Stimulated activated naive CD4-positive, alpha-beta T cell (primary cell): ENCODE measurements at places on chromosomes 12 and 14.

- no peak for DNase-seq
Observed at GRCh38 chr12:25276199-25276937, 25.6 kb upstream of the KRAS start.

- no peak for DNase-seq
Observed at GRCh38 chr12:123149501-123150274, 1.2 kb downstream of the PITPNM2 start.

DNA sequence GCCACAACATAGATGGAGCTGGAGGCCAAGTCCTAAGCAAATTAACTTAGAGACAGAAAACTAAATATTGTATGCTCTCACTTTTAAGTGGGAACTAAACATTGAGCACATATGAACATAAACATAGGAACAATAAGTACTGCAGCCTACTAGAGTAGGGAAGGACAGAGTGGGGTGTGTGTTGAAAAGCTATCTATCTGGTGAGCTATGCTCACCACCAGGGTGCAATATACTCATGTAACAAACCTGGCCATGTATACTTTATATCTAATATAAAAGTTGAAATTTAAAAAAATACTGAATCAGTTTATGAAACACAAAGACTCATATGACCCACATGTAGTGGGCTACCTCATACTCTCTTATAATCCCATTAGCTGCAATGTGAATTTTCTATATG is 1305.0 kb downstream of the LRFN5 start:
- no peak for DNase-seq

- DNase-seq, result no peak
Observed at GRCh38 chr12:89514751-89515150, 9.8 kb downstream of the GALNT4 start.

- no peak for DNase-seq
Observed at GRCh38 chr14:74616507-74616906, 4.5 kb upstream of the LTBP2 start.

- DNase-seq, result no peak
Observed at GRCh38 chr12:49024543-49024942, 6.0 kb upstream of the PRKAG1 start.

DNA sequence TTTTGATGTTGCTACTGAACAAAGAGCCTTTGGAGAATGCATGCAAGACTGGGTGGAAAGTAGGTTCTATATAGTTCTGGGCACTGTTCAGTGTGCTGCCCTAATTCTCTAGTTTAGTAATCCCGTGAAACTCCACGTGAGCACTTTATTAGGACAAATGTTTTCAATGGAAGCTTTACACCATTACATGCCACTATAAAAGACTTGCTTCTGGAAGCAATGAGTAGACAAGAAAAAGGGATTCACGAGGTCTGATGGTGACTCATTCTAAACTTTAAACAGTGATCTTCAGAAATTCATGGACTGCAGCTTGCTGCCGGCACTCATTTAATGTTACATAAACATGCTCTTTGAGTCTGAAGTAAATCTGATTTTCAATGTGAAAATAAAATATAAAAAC is 22.3 kb downstream of the ATG14 start:
- no peak for DNase-seq

- DNase-seq, result no peak
Observed at GRCh38 chr12:49413796-49414195, 46.5 kb downstream of the SPATS2 start.

DNA sequence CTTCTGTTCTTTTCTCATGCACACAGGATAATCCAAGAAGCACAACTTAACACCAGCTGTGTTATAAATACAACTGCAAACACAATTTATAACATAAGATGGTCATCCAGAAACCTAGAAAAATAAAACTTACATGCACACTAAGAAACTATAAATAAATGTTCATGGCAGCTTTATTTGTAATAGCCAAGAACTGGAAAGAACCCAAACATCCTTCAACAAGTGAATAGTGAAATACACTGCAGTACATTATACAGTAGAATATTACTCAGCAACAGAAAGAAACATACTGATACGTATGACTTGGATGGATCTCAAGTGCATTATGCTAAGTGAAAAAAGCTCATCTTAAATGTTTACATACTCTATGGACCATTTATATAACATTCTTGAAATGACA is 132.7 kb downstream of the SPTSSA start:
- DNase-seq, result no peak

- DNase-seq, result no peak
Observed at GRCh38 chr14:56342494-56342942, 224.3 kb downstream of the PELI2 start.

- DNase-seq, result no peak
Observed at GRCh38 chr12:2692080-2692479, 102.7 kb upstream of the FKBP4 start.

DNA sequence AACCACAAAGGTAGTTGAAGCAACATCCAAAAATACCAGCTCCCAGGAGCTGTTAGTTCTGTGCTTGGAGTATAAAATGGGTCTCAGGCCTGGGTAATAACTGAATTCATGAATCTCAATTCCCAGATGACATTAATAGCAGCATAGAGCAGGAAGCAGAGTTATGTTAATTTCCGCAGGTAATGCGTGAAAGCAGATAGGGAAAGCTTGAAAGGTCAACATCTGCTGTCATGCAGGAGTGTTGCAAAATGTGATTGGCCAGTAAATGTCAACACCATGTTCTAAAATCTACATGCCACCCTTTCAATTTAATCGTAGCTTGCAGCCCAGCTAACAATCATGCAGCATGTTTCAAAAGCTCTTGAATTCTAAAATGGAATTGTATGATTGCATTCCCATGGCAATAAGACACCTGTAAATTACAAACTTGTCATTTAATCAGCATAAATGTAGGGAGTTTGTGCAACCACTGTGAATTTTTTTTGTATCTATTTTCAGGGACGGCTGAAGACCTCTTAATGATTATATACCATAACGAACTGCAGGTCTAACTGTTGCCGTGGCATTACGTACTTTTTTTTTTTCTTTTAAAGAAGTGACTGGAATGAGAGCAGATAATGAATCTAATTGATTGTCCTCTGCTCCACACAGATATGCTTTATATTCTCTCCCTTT is 635.8 kb upstream of the FOXG1 start:
- no peak for DNase-seq

- peak; percentile 27 for DNase-seq
Observed at GRCh38 chr14:75427482-75428229, at the start of gene JDP2. JDP2 (plus strand) TSS chr14:75428022; CDS start chr14:75437921, 9,899 bp downstream.

DNA sequence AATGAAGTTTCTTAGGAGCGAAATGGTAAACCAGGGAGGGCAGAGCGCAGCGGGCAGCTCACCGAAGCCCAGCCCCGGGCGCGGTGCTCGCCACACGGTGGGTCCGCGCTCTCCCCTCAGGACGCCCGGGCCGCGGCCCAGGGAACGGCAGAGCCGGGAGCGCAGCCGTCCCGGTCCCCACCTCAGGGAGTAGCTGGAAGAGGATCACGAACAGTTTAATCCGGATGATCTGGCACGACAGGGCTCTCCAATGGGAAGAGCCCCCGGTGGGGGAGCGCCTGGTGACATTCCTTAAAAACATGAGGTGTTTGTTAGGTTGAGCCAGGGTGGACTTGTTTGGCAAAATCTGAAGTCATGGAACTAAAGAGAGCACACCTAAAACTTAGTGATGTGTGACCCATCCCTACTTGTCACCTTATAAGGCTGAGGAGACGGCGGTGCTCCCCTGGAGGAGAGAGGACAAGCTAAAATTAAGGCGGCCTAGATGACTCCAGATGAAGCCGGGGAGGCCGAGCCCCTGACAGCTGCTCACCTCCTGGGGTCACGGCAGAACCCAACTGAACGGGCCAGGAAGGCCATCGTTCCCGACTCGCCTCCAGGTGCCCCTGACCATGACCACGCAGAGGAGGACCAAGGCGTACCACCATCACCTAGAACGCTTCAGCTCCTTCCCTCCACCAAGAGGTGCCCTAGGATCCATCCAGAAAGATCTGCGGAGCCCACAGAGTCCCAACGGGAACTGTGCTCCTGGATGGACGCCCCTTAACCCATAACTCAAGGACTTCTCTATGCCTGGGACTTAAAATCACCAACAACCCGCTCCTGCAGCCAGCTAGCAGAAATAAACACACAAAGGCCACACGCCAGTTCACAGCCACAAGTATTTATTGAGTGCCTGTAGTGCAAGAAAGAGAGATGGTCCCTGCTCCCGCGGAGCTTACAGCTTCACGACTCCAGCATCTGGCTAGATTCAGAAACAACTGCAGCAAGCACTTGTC is 866 bp upstream of the PITPNM2 start:
- DNase-seq, result no peak

DNA sequence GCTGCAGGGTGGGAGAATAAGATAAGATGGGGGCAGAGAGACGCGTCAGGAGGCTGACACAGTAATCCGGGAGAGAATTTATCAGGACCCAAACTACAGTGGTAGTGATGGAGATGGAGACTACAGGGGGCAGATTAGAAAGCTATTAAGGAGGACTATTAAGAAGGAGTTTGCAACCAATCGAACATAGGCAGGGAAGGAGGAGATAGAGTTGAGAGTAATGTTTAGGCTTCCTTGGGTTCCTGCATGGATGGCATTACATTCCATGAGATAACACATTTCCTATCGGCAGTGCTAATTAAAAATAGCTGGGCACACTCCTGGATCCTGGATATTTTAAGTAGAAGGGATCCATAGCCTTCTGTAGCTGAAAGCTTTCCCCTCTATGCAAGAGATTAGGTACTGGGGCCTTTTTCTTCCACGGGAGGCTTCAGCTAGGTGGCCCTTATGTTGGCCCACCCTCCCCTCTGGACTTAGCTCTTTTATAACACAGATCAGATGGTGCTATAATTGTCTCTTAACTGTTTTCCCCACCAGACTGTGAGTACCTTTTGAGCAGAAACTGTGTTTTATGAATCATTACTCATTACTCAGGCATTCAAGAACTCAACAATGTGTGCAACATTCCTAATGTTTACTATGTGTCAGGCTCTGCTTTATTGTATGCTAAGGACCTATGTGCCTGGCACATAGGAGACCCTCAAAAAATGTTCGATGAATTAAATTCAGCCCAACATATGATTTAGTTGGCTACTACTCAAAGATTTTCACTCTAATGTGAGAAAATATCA is 113.0 kb downstream of the RMST start:
- no peak for DNase-seq

- no peak for DNase-seq
Observed at GRCh38 chr12:62744551-62744950, 190.4 kb downstream of the PPM1H start.

DNA sequence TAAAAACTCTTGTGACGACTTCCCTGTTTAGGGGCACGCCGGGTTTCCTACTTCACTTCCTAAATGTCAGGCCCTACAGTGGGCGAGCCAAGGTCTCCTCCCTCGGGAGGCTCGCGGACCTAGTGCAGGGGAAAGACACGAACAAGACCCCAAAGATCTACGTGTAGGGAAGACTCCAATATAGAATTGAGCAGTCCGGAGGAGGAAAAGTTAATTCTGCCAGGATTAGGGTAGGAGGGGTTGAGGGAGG is 564 bp downstream of the ATXN3 start:
- DNase-seq, result no peak
